ENCODE measurements at places on chromosomes 5 and 9.
A peak's percentile ranks its signal among the peaks of the same experiment; 100 is the strongest.

- no peak for DNase-seq
Observed at GRCh38 chr9:30622561-30622960, 1761.9 kb upstream of the ACO1 start.

DNA sequence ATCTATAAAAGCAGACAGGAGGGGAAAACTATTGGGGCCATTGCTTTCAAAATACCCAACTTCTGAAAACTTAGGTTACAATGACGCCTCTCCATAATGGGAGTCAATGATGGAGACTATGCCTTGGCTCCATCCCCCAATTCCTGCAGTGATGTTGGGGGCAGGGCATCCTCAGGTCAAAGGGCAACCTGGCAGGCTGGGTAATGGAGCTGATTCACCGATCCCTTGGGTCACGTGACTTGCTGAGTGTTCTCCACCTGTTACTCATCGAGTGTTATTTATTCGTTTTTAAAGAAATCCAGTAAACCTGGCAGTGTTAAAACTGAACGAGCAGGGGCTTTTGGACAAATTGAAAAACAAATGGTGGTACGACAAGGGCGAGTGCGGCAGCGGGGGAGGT is 244.4 kb downstream of the FAM114A2 start:
- no peak for DNase-seq

DNA sequence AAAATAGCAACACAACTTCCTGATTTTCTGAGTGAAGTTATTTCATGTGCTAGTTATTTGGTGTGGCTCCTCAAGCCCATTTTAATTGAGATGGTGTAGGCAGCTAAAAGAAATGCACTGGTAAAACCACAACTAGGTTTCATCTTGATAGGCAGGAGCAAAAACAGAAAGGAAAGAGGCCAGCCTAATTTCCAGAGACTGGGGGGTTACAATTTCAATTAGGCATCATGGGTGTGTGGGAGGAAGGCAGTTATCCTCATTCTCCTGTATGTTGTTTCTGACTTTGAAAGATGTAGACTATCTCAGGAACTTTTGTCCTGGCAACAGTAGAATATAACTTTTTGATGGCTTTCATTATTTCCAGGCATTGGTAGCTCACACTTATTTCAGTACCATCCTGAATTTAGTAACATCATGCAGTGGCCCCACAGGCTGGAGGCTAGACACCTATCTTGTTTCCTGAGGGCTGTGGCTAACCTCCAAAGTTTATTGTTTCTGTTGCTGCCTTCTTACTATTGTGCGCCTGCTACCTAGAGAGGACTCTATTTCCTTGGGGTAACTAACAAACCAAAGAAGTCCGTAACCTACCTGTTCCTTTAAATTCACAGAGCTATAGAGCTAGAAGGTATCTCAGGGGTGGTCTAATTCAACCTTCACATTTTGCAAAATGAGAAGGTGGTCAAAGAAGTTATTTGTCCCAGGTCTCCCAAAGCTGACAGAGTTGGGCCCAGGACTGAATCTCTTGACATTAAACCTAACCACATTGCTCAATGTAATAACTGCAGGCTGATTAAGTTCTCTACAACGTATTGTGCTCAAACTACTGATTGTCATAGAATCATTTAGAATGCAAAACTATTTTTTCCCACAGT is 42.4 kb downstream of the FYB1 start:
- no peak for DNase-seq

DNA sequence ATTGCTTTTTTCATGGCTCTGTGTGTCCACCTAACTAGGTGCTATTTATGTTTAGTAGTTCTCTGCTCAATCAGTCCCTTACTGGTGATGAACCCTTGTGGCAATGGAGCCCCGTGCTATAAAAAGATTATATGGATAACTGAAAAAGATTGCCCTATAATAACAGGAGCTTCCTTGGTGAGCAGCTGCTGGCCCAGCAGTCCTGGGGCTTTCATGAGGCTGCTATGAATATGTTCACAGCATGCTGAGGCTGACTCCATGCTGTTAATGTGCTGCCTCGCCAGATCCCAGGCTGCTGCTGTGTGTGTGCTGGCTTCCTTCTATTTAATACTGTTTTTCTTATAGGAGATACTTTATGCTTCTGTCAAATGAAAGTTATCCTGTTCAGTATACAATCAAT is 357.5 kb downstream of the TAF11L14 start:
- DNase-seq, result no peak

DNA sequence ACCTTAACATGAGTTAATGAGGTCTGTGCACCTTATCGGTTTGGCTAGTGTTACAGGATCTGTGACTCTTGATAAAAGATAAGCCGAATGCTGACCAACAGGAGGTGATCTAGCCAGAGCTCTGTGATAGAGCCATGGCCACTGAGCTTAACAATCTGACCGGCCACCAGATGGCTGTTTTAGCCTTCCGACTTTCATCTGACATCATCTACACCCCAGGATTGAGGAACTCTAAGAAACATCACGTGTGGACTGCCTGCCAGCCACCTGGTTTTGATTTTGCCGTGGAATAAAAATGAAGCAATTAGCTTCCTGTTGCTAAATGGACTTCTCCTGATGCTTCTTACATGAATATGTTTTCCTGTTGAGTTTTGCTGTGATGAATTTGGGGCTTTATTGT is 281.3 kb downstream of the CEMIP2 start:
- peak; percentile 38 for DNase-seq

- DNase-seq, result no peak
Observed at GRCh38 chr9:133694686-133695085, 43.5 kb downstream of the SARDH start.

DNA sequence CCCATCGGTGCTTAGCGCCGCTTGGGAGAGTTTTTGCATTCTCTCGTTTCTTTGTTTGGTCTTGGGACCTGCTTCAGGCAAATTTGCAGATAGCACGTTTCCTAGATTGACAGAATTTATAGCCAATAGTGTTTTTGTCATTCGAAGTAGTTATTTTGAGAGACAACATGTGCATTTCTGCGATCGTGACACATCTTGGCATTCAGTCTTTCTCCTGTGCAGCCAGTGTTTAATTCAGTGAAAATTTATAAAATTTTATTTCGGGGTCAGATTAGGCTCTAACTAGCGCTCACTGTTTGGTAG is 830 bp downstream of the PRRC1 start:
- peak; percentile 14 for DNase-seq

DNA sequence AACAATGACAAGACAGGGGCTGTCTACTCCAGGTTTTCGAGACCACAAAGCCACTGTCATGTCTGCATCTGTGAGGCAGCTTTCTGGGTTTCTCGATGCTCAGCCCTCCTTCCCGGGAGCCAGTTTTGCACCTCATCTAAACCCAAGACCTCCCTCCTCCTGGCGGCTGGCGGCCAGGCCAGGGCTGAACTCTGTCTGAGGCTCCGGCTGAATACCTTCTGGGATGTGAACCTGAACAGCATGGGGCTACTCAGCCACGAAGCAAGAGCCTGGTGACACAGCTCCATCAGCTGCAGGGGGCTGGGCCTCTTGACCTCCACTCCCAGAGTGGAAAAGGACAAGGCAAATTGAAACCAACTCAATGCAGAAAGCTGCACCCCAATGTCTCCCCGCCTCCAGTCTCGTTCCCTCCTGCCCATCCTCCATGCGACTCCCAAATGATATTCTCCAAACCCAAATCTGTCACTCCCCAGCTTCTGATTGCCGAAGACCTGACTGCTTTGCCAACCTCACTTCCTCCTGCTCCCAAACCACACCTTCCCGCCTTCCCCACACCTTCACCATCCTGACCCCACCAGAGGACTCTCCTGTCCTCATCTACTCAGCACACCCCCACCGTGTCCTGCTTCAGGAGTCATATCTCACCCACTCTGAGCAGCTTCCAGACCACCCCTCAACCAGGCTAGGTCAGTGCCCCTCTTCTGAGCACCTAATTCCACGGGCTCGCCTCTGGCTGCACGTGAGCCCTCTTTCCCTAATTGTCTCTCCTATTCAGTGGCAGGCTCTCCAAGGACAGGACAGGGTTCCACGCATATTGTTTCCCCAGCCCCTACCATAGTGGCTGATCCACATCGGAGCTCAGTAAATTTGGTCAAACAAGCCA is 4.5 kb downstream of the ANKS6 start:
- no peak for DNase-seq

GRCh38 chr9:4829969-4830368 is 37.2 kb downstream of the RCL1 start:
- no peak for DNase-seq

DNA sequence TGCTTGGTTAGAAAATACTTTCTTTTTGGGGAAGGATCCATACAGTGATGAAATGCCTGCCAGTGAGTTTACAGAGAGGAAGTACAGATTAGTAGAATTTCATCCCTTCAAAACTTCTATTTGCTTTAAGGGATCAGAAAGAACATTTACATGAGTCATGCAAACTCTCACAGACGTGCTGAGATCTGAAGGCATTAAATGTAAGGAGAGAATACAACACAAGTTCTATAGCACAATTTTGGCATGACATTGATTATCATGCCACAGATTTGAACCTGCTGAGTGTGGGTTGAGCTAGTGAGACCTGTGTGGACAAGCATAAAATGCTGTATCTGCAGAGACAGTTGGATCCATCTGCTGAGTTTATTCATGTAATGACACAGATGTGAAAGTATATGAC is 613.6 kb upstream of the SEMA6A start:
- DNase-seq, result no peak

DNA sequence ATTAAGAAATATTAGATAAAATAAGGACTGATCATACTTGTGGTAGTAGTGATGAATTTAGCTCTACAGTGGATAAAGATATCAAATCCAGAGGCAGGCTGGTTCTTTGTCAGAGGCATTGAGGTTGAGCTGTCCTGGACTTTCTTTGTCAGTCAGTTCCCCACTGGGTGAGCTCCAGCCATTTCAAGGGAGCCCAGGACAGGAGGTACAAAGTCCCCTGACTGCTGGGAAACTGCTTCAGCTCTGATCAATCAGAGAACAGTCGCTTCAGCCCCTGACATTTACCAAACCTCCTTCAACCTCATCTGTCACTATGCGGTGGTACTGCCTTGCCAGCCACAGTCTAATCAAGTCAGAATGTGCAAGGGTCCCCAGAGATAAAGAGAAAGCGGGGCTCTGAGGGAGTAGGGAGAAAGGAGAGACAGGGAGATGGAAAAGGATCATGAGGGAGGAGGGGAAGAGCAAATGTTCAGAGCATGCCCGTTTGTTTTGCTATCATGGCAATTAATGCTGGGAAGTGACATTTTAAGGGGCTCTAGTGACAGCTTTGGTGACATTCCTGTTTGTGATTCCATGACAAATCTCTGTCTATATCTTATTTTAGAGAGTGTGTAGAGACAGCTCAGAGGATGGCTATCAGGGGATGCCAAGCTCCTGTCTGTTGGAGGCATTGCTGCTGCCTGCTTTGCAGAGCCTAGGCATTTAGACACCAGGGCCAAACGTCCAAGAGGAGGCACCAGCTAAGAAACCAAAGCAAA is 223.2 kb downstream of the ASTN2 start:
- no peak for DNase-seq

GRCh38 chr9:108549184-108549583 is 306.6 kb downstream of the ACTL7B start:
- DNase-seq, result no peak

GRCh38 chr9:126554292-126554691 is 59.4 kb upstream of the LMX1B start:
- no peak for DNase-seq

DNA sequence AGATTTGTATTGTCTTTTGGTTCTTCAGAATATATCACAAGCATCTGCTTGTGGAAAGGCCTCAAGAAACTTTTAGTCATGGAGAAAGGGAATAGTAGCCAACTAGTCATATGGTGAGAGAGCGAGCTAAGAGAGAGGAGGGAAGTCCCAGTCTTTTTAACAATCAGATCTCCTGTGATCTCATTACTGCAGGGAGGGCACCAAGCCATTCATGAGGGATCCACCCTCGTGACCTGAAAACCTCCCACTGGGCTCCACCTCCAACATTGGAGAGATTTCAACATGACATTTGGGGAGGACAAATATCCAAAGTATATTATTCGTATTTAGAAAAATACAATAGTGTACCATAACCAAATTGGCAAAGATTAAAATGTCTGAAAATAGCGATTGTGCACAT is 99.0 kb downstream of the GABRA1 start:
- no peak for DNase-seq

- DNase-seq, result no peak
Observed at GRCh38 chr5:159439002-159439401, 108.7 kb upstream of the IL12B start.

GRCh38 chr9:112076814-112077213 is 98.3 kb downstream of the SUSD1 start:
- DNase-seq, result no peak

- DNase-seq, result no peak
Observed at GRCh38 chr5:28281351-28281750, 1243.0 kb upstream of the CDH9 start.

DNA sequence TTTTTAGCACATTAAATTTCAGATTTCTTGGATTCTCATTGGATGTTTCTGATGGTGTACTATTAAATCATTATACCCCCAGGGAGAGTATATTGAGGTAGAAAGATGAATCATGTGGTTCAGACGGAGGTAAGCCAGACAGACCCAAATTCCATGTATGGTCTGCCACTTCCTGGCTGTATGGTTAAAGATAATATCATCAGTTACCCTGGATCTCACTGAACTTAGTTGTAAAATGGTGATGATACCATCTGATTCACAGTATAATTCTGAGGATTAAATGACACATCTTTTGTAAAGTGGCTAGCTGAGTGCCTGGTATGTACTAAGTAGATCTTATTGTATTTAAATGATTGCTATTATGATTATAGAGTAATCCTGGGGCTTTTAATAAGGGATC is 9.3 kb downstream of the SLC27A6 start:
- no peak for DNase-seq

- DNase-seq, result peak; percentile 87
Observed at GRCh38 chr9:3285365-3286161, 240.2 kb downstream of the RFX3 start.

- DNase-seq, result no peak
Observed at GRCh38 chr9:106758911-106759310, 104.1 kb upstream of the ZNF462 start.

- DNase-seq, result no peak
Observed at GRCh38 chr9:69822116-69822750, 1.6 kb downstream of the CFAP95 start.

- no peak for DNase-seq
Observed at GRCh38 chr5:65819905-65820240, 97.9 kb downstream of the NLN start.

- DNase-seq, result no peak
Observed at GRCh38 chr5:134873494-134873893, 677 bp upstream of the TXNDC15 start.

- no peak for DNase-seq
Observed at GRCh38 chr9:122016309-122016708, 76.8 kb downstream of the TTLL11 start.

GRCh38 chr5:65125591-65126541 is 355.9 kb downstream of the ADAMTS6 start:
- DNase-seq, result no peak

- no peak for DNase-seq
Observed at GRCh38 chr5:151023047-151023615, 2.7 kb downstream of the GPX3 start.

- no peak for DNase-seq
Observed at GRCh38 chr9:124008303-124008693, 3.3 kb upstream of the LHX2 start.

- no peak for DNase-seq
Observed at GRCh38 chr5:149128023-149128875, 13.0 kb upstream of the ABLIM3 start.

GRCh38 chr5:95759005-95759404 is 27.9 kb downstream of the RHOBTB3 start:
- DNase-seq, result no peak

- no peak for DNase-seq
Observed at GRCh38 chr5:33400675-33401074, 40.1 kb upstream of the TARS1 start.
